Activated CD8-positive, alpha-beta T cell treated with anti-CD3 and anti-CD28 coated beads, Interleukin-2, amount 10 ng/mL, durations not matched to agents 7 days and 5 days (primary cell): ENCODE measurements at places on chromosomes 3 and 15.

DNA sequence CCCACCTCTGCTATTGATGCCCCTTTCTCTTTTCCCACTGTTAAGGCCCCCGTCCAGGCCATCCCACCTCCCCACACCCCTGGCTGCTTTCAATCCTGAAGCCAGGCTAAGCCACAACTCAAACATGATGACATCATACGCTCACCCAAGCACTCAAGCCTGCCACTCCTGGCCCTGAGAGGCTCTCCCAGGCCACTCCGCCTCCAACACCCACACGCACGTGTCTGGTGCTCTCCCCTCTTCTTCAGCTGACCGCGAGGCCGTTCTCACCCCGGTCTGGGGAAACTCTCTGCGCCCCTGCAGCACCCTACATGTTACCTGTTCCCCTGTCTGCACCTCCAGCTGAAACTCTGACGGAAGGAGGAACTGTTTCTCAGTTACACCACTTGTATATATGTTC is 6.2 kb downstream of the ZXDC start:
- H3K36me3 ChIP-seq, result peaks cover 75% of the 10 kb centered on the region
- no peak overlapping the region for H3K27ac ChIP-seq
- no peak overlapping the region for H3K4me3 ChIP-seq
- H3K4me1 ChIP-seq, result peaks cover 54% of the 10 kb centered on the region
- DNase-seq, result no peak

GRCh38 chr15:81959196-81959595 is 86.6 kb downstream of the MEX3B start:
- H3K36me3 ChIP-seq, result no peaks in the 10 kb centered on the region
- no peak overlapping the region for H3K4me3 ChIP-seq

DNA sequence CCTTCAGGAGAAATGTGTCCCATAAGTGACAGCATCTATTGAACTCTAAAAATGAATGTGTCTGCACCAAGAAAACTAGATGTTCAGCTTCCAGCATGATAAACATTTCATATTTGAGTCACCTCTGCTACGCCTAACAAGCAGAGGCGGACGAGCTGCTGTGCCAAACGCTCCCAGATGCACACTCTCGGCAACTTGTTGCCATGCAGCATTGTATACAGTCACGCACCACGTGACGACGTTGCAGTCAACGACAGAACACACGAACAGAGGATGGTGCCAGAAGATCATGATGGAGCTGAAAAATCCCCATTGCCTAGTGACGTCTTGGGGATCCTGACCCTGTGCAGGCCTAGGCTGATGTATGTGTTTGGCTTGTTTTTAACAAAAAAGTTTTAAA is 137.5 kb downstream of the XXYLT1 start:
- H3K27me3 ChIP-seq, result no peaks in the 10 kb centered on the region
- H3K4me3 ChIP-seq, result no peak overlapping the region
- peaks cover 12% of the 10 kb centered on the region for H3K4me1 ChIP-seq

DNA sequence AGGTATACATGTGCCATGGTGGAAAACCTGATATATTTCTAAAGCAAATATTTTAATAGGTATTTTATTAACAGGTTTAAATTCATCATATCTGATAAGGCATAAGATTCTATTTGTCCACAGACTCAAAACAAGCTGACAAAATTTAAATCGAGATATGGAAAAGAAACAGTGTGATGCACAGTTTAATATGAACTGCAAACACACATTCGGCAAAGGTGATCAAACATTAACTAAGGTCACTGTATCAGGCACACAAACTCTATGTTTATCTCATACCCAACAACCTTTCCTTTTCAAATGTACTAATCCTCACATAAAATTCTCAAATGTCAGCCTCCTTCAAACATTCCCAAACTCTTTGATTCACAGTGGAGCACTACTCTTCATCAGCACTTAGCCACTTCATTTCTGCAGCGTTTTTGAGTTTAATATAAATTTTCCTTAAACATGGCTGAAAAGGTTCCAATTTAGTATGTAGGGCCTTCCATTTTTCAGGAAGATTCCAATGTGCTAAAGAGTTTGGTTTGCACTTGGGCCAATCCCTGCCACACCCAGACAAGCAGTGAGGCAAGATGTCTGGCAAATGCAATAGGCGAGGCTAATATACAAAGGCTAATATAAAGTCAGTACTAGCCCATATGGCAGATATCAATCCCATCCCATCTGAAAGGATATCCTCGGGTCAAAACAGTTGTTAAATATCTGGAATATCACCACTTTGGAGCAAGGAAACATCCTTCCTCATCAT is 84.6 kb downstream of the GBE1 start:
- no peak overlapping the region for H3K4me3 ChIP-seq
- DNase-seq, result no peak
- no peak overlapping the region for H3K27ac ChIP-seq
- H3K27me3 ChIP-seq, result no peaks in the 10 kb centered on the region
- no peaks in the 10 kb centered on the region for H3K4me1 ChIP-seq

DNA sequence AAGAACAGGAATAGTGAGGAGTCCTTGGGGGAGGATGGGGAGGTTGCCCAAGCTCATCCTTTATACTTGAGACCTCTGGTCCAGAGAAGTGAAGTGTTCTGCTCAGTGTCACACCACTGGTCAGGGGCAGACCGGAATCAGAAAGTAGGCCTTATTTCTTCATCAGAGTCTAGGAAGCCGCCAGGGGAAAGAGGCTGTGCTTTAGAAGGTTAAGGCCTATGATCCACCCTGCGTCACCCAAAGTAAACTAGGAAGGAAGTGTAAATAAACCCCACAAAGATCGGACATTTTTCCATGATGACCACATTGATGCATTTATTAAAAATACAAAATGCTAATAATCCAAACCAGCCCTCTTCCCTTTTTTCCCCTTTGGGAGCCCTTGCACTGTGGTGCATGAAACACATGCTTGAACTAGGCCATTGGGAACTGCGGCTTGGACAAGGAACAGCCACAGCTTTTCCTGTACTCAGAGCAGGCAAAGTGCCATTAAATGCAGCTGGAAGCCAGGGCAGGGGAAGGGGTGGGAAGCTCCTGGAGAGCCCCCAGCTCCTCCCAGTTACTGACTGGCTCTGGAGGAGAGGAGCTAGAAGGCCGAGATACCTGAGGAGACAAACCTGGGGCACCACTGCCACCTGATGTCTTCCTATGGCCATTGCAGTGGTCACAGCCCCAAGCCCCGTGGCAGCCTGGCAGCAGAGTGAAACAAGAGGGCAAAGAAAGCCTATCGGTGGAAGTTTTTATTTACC is 37.0 kb downstream of the CDC25A start:
- no peak overlapping the region for H3K4me3 ChIP-seq
- H3K27ac ChIP-seq, result no peak overlapping the region
- no peaks in the 10 kb centered on the region for H3K27me3 ChIP-seq
- H3K4me1 ChIP-seq, result peaks cover 2% of the 10 kb centered on the region
- H3K36me3 ChIP-seq, result no peaks in the 10 kb centered on the region

- no peak for DNase-seq
- no peak overlapping the region for H3K4me3 ChIP-seq
- no peak overlapping the region for H3K27ac ChIP-seq
- no peaks in the 10 kb centered on the region for H3K36me3 ChIP-seq
These were observed 225.1 kb upstream of the CHRNA7 start for GRCh38 chr15:31805090-31805662.

GRCh38 chr3:11769704-11770476 is 76.8 kb downstream of the TAMM41 start:
- H3K36me3 ChIP-seq, result peaks cover 3% of the 10 kb centered on the region
- peaks cover 29% of the 10 kb centered on the region for H3K4me1 ChIP-seq
- no peak for DNase-seq
- H3K27ac ChIP-seq, result peak overlapping the region; percentile 79
- no peaks in the 10 kb centered on the region for H3K27me3 ChIP-seq

- H3K27ac ChIP-seq, result no peak overlapping the region
- no peaks in the 10 kb centered on the region for H3K27me3 ChIP-seq
- no peak for DNase-seq
- no peaks in the 10 kb centered on the region for H3K4me1 ChIP-seq
These were observed 596.6 kb downstream of the GBE1 start for GRCh38 chr3:81164806-81165205.

GRCh38 chr3:16455966-16456365 is 57.5 kb downstream of the RFTN1 start:
- no peak for DNase-seq
- peaks cover 39% of the 10 kb centered on the region for H3K36me3 ChIP-seq
- no peak overlapping the region for H3K27ac ChIP-seq
- H3K4me1 ChIP-seq, result peaks cover 12% of the 10 kb centered on the region
- H3K4me3 ChIP-seq, result no peak overlapping the region

DNA sequence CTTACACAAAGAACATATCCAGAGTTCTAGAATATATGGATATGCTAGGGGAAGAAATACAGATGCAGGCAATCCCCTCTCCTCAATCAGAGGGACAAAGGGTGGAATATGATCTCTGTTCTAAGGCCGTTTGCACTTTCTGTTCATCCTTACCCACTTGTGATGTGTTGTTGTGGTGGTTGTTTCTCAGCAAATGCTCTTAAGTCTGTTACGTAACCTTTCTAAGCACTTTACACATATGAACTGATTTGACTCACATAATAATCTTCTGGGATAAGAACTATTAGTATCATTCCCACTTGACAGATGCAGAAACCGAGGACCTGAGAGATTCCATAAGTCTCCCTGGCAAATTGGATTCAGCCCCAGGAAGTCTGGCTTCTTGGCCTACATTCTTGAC is 40.5 kb downstream of the NGRN start:
- H3K36me3 ChIP-seq, result no peaks in the 10 kb centered on the region
- no peaks in the 10 kb centered on the region for H3K27me3 ChIP-seq
- peak overlapping the region; percentile 42 for H3K4me3 ChIP-seq
- peak overlapping the region; percentile 88 for H3K27ac ChIP-seq

DNA sequence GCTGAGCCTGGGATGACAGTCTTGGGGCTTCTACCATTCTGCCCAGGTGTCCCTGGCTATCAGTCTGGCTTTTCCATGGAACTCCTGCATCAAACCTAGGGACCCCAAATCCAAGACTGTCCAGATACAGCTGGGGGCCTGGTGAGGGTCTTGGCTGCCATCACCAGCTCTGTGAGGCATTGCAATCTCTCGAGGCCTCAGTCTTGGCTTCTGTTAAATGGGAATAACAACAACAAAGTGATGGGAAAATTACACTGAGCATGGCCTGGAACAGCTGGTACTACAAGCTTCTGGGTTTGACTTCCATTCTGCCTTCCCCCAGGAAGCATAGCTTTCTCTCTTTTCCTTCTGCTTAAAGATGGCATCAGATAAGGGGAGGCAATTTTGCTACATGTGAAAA is 50.0 kb upstream of the LCTL start:
- H3K4me1 ChIP-seq, result peaks cover 45% of the 10 kb centered on the region
- no peak overlapping the region for H3K27ac ChIP-seq
- no peak for DNase-seq
- peaks cover 5% of the 10 kb centered on the region for H3K36me3 ChIP-seq

- no peaks in the 10 kb centered on the region for H3K27me3 ChIP-seq
- peaks cover 17% of the 10 kb centered on the region for H3K4me1 ChIP-seq
- H3K36me3 ChIP-seq, result peaks cover 61% of the 10 kb centered on the region
- peak overlapping the region; percentile 83 for H3K27ac ChIP-seq
These were observed 6.4 kb upstream of the GHRL start for GRCh38 chr3:10299175-10299574.

DNA sequence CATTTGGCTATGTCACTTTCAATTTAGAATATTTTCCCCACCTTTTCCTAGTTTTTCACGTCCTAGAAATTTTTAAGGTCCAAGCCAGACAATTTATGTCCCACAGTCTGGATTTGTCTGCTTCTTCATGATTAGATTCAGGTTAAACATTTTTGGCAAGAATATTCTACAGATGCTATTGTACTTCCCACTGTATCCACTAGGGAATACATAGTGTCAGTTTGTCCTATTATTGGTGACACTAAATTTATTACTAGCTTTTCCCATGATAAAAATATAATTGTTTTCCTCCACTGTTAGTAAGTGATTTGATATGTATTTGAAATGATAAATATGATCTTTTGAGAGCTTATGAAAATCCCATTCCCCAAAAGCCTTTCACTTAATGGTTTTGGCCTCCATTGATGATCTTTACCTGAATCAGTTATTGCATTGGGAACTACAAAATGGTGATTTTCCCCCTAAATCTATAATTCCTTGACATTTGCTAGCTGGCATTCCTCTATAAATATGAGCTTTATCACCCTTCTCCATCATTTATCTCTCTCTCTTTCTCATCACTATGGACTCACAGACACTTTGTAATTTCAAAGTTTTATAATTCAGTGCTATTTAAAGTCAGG is 8.3 kb downstream of the ARL14 start:
- H3K36me3 ChIP-seq, result no peaks in the 10 kb centered on the region
- H3K4me3 ChIP-seq, result no peak overlapping the region
- no peaks in the 10 kb centered on the region for H3K27me3 ChIP-seq
- no peak for DNase-seq
- no peaks in the 10 kb centered on the region for H3K4me1 ChIP-seq
- H3K27ac ChIP-seq, result no peak overlapping the region

- H3K27ac ChIP-seq, result no peak overlapping the region
- H3K4me1 ChIP-seq, result no peaks in the 10 kb centered on the region
- DNase-seq, result no peak
- no peaks in the 10 kb centered on the region for H3K27me3 ChIP-seq
- H3K36me3 ChIP-seq, result no peaks in the 10 kb centered on the region
- H3K4me3 ChIP-seq, result no peak overlapping the region
These were observed 145.4 kb downstream of the RAB11A start for GRCh38 chr15:66014635-66015182.

GRCh38 chr15:98873441-98874218 is 134.0 kb downstream of the PGPEP1L start:
- no peaks in the 10 kb centered on the region for H3K27me3 ChIP-seq
- H3K4me3 ChIP-seq, result no peak overlapping the region
- no peaks in the 10 kb centered on the region for H3K36me3 ChIP-seq

- DNase-seq, result no peak
- H3K27me3 ChIP-seq, result peaks cover 2% of the 10 kb centered on the region
- H3K4me1 ChIP-seq, result peaks cover 36% of the 10 kb centered on the region
- H3K27ac ChIP-seq, result peak overlapping the region; percentile 5
These were observed 76.1 kb downstream of the LDHAL6B start for GRCh38 chr15:59282515-59283337.

GRCh38 chr3:132570016-132570415 is 27.1 kb upstream of the ACKR4 start:
- H3K36me3 ChIP-seq, result peaks cover 15% of the 10 kb centered on the region
- no peak for DNase-seq
- H3K4me3 ChIP-seq, result no peak overlapping the region
- no peaks in the 10 kb centered on the region for H3K27me3 ChIP-seq

DNA sequence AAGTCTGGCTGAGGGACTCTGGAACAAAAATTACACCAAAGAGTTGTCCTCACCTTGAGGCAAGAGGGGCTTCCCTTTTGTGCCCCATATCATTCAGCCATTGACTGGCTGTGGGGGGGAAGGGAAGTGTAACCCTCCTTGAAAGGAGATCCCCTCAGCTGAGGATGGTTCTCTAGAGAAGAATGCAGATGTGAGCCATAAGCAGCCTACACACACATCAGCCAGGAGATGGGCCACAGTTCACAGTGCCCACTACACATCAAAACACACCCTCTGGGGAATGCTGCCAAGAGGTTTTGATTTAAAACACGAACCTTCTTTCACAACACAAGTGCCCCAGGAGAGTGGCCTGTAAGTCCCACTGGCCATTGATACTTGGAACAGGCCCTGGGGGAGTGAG is 231.2 kb upstream of the CTDSPL start:
- H3K36me3 ChIP-seq, result no peaks in the 10 kb centered on the region
- H3K4me3 ChIP-seq, result no peak overlapping the region
- H3K4me1 ChIP-seq, result no peaks in the 10 kb centered on the region
- no peak for DNase-seq
- H3K27ac ChIP-seq, result no peak overlapping the region
